ENCODE measurements at places on chromosomes 4 and X.

DNA sequence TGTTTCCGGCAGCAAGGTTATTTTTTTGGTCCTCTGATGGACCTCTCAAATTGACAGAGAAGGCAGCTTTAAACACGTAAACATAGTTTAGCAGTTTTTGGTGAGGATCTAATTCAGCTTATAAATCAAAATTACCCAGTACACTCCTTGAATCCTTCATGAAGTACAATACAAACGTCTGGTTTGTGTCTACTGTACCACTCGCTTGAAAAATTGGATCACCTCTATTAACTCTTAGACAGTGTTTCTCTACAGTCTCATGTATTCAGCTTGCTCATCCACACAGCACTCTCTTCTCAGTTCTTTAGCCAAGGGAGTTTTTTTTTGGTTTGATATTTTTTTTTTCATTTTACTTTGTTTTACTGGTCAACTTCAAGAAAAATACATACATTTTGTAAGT lies 113.5 kb downstream of the RNF150 start:
- no peak for DNase-seq

GRCh38 chr4:5158825-5159224 lies 107.5 kb downstream of the STK32B start:
- no peak for DNase-seq

DNA sequence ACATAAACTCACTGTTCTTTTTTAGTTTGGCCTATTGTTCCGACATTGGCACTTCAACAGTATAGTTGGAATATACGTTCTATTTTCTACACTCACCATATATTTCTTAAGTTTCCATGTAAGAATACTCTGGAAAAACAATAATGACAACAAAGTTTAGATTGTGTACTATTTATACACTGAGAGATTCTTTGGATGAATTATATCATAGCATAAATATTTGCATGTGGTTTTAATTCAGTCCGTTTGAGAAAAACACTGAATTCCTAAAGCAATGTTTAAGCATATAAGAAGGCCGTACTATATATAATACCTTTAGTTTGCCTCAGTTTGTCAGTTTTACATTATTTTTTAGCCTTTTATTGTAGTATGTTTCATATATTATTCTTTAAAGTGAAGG lies 82.4 kb downstream of the RAP1GDS1 start:
- no peak for DNase-seq

- no peak for DNase-seq
Observed at GRCh38 chr4:6281436-6282313, 12.0 kb downstream of the WFS1 start.

GRCh38 chr4:153394945-153395344 lies 50.5 kb downstream of the MND1 start:
- DNase-seq = no peak

Measured in SK-MEL-5 (cell line).